ENCODE measurements at places on chromosomes 4 and X.

DNA sequence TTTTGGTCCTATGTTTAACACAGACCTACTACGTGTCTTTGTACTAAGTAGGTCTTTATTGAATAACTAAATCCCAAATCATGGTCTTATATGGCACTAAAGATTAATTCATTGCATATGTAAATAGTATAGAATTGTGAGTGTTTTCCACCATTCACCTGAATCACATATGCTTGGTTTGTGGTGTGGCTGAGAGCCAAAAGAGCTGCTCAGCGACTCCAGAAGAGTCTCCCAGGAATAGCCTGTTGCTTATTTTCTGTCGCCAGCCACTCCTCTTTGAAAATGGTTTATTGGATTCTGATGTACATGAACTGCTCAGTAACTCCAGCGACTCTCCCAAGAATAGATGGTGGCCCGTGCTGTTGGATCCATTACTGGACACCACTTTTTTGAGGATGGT lies 184.5 kb downstream of the CLCN4 start:
- DNase-seq: no peak

DNA sequence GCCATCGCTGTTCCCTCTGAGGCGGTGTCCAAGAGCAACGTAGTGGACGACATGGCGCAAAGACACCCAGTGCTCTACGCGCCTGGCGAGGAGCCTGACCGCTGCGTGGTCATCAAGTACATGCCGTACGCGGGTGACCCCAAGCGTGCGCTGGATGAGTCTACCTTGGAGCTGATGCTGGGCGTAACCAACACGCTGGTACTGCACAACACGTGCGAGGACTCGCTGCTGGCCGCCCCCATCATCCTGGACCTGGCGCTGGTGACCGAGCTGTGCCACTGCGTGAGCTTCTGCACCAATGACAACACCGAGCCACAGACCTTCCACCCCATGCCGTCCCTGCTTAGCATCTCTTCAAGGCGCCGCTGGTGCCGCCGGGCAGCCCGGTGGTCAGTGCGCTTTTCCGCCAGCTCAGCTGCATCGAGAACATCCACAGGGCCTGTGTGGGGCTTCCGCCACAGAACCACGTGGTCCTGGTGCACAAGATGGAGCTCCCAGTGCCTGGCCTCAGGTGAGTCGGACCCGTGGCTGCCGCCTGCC lies 129.0 kb downstream of the ANAPC4 start:
- DNase-seq: no peak

- no peak for DNase-seq
Measured at GRCh38 chrX:150543230-150544155, 24.9 kb upstream of the MTM1 start.

- no peak for DNase-seq
Measured at GRCh38 chr4:4720646-4721045, 138.8 kb upstream of the MSX1 start.

GRCh38 chrX:33032700-33033099 lies 178.6 kb downstream of the DMD start:
- no peak for DNase-seq

GRCh38 chrX:111914398-111915090 lies 38.6 kb downstream of the TRPC5OS start:
- DNase-seq: no peak

- no peak for DNase-seq
Measured at GRCh38 chr4:124629681-124630080, 82.9 kb downstream of the ANKRD50 start.

- DNase-seq: peak; percentile 81
Measured at GRCh38 chr4:147340111-147340510, 140.8 kb upstream of the EDNRA start.

- peak; percentile 16 for DNase-seq
Measured at GRCh38 chr4:52658641-52659000, 480 bp downstream of the USP46 start.

DNA sequence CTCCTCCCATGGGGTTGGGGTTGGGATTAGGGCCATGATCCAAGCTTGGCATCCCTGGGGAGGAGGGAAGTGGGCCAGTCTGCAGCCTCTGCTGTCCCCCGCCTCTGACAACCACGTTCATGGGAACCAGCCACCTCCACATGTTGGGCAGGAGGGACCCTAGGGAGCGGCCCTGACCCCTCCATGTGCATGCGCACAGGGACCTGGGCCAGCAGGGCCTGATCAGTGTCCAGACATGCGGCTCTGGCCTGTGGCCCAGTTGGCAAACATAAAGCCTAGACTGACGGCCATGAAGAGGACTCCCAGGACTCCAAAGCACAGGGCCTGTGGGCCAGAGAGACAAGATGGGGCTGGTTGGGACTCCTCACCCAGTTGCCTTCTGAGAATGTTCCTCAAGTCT lies 11.3 kb downstream of the SLC38A5 start:
- no peak for DNase-seq

DNA sequence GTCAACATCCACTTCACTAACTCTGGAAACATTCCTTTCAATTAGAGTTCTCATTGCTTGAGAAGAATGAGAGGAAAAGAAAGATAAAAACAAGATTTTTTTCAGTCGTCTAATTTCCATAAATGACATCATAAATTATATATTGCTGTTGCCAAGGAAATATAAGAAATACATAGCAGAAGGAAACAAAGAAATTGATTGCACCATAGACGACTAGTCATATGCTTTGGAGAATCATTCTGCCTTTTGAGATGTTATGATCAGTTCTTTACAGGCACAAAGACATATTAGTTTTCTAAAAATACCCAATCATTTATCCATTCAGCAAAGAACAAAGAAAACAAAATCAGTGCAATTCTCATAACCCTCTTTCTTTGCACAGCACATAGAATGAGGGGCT lies 672 bp upstream of the C1QTNF7 start:
- peak; percentile 38 for DNase-seq

- DNase-seq: no peak
Measured at GRCh38 chr4:2126309-2127043, 67.3 kb downstream of the NAT8L start.

- DNase-seq: peak; percentile 86
Measured at GRCh38 chr4:176789955-176790354, 2.8 kb downstream of the VEGFC start.

- DNase-seq: no peak
Measured at GRCh38 chrX:46572340-46572936, 1.1 kb upstream of the CHST7 start.

DNA sequence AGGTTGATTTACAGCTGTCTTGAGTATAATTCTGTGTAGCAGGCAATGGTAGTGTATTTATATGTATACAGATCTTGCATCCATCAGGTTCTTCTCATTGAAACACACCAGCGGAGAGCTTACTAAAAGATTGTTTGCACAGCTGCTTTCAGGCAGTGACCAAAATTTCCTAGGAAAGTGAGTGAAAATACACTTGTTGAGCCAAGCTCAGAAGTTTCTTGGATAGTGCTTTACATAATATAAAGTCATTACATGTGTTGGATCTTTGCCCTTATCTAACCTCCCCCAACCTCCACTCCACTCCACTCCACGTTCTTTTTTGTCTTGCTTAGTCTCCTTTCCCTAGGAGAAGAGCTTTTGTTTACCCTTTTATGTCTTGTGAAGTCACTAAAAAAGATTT lies 34.1 kb downstream of the CNKSR2 start:
- DNase-seq: no peak

DNA sequence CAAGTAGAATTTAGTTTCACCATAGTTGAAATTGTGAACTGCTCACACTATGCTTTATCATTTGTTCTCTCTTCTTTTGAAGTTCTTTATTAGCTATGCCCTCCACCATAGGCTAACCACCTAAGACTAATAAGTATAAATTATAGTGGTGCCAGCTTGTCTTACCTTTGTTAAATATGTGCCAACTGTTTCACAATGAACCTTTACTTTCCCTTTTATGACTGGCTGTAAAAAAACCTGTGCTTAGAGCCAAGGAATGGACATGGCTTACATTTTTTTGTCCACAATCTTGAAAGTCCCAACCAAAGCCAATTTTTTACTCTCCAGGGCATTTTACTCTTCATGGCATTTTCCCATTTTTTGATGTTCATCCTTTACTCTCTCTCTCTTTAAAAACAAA lies 123.5 kb upstream of the LEF1 start:
- no peak for DNase-seq

DNA sequence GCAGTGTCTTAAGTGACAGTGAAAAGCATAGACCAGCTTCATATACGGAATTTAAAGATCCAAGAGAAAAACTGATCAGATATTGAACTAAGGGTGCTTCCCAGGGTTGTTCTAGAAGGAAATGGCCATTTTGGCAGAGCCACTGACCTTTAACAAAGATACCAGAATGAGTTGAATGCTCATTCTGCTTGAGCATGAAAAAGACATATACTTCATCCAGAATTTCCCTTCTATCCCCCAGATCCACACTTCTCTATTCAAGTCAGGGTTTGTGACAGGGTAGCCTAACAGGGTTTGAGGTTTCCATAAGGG lies 45.6 kb upstream of the FAM9C start:
- no peak for DNase-seq

DNA sequence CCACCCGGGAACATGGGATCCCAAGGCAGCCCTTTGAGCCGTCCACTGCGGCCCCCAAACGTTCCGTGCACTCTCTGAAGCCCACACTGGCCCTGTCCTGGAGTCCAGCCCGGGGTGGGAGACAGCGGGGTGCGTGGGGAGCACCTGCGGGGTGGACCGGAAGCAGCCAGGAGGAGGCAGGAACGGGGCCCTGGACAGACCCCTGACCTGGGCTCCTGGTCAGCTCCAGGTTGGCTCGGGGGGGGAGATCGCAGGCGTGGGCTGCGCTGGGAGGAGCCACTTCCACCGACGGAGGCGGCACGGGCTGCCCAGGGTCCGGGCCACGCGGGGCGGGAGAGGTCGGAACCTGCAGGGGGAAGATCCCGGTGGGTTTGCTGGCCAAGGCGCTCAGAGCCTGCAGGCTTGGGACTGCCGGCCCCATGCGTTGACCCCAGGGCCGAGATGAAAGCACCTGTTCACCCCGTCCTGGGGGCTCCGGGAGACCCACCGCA lies 5.7 kb upstream of the PLCXD1 start:
- no peak for DNase-seq

GRCh38 chr4:109589605-109590004 lies 29.6 kb downstream of the MCUB start:
- no peak for DNase-seq

DNA sequence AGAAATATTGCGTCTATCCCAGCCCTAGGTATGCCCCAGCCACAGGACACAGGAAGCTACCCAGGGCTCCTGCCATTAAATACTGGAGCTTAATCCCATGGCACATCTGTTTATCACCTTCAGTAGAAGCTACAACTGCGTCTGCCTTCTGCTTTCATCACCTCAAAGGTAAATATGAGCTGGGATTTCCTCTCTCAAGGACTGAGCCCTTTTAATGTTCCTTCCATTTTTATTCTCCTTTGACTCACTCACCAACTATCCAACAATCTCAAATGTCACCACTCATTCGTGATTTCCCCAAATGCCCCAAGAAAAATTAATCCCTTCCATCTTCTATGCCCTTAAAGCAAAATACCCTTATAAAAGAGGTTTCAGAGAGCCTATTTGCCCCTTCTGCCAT lies 1.8 kb upstream of the MID1 start:
- DNase-seq: peak; percentile 16

DNA sequence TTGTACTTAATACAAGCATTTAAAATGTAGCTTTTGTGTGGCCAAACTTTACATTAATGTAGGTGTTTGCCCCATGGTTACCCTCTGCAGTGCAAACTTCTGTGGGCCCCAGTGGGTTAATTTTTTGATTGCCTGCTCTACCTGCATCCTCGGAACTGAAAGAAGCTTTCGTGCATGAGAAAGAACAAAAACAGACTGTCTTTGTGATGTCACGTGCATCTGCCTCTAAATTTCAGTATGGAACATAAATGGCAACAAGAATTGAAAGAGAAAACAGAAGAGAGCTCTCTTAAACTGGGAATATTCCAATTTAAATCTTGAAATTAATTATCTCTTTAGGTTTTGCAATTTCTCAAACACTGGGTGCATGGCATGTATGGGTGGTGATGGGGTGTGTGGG lies 182.4 kb upstream of the LCORL start:
- DNase-seq: no peak

GRCh38 chr4:19736968-19737756 lies 514.5 kb upstream of the SLIT2 start:
- no peak for DNase-seq

DNA sequence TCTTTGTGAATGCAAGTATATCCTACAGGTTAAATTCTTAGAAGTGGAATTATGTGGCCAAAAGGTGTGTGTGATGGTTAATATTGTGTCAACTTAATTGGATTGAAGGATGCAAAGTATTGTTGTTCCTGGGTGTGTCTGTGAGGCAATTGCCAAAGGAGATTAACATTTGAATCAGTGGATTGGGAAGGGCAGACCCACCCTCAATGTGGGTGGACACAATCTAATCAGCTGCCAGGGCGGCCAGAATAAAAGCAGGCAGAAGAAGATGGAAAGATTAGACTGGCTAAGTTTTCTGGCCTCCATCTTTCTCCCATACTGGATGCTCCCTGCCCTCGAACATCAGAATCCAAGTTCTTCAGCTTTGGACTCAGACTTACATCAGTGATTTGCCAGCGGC lies 76.2 kb upstream of the GBA3 start:
- DNase-seq: no peak

- no peak for DNase-seq
Measured at GRCh38 chr4:39126256-39127095, 55.9 kb upstream of the WDR19 start.

DNA sequence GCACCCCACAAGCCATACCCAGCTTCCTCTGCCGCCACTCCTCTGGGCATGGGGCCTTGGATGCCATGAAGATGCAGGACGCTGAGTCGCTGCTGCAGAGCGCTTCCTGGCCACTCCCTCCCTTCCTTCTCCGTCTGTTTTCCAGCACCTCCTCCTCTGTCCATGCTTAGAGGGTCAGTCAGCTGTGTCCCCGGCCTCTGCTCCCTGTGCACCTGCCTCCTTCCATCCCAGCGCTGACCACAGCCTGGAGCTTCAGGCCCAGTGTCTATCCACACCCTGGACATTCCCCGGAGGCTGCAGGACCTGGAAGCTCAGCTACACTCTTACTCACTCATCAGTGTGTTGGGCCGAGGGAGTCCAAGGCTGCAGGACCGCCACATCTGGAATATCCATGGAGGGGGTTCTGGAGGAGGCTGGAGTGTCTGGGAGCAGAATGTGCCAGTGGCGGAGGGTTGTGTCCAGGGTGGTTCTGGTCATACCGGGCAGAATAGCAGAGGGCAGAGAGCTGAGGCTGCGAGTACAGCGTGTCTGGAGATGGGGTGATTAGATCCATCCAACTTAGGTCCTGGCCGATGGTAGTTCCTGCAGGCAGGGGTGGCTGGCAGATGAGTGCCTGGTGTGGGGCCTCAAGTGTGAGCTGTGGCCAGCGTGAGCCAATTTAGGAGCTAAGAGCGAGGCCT lies 58.6 kb upstream of the ADRA2C start:
- DNase-seq: no peak

- no peak for DNase-seq
Measured at GRCh38 chr4:114279711-114280110, 300.3 kb upstream of the ARSJ start.

DNA sequence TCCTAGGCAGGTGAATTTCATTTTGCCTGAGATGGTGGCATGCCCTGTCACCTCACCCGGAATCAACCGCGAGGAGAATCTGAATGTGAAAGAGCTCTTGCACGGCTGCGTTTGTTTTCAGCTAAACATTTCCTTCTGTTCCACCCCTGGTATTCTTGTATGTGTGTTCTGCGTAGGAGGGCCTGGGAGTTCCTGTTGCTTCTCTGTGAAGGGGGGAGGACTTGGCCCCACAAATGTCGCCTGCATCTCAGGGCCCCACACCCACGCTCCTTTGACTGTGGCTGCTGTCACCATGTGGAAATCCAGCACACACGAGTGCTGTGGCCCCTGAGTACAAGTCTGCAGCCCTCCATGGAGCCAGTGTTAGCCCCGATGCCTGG lies 45.8 kb upstream of the CLCN4 start:
- DNase-seq: no peak

- DNase-seq: no peak
Measured at GRCh38 chrX:132757066-132757623, 201.3 kb downstream of the HS6ST2 start.
